ENCODE measurements at places on chromosomes 4 and X.

DNA sequence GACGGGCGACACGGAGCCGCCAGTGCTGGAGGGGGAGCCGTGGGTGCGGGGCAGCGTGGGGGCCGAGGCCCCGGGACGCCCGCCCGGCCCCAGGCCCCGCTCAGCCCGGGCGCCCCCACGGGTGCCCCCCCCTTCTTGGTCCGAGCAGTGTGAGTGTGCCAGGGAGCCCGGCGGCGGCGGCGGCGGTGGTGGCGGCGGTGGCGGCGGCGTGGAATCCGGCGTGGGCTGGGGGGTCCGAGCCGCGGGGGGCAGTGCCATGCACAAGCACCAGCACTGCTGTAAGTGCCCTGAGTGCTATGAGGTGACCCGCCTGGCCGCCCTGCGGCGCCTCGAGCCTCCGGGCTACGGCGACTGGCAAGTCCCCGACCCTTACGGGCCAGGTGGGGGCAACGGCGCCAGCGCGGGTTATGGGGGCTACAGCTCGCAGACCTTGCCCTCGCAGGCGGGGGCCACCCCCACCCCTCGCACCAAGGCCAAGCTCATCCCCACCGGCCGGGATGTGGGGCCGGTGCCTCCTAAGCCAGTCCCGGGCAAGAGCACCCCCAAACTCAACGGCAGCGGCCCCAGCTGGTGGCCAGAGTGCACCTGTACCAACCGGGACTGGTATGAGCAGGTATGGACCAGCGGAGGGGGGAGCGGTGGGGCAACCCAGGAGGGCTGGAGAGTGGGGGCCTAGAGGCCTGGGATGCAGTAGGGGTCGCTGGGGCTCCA is 466 bp downstream of the DLG3 start:
- DNase-seq: no peak

DNA sequence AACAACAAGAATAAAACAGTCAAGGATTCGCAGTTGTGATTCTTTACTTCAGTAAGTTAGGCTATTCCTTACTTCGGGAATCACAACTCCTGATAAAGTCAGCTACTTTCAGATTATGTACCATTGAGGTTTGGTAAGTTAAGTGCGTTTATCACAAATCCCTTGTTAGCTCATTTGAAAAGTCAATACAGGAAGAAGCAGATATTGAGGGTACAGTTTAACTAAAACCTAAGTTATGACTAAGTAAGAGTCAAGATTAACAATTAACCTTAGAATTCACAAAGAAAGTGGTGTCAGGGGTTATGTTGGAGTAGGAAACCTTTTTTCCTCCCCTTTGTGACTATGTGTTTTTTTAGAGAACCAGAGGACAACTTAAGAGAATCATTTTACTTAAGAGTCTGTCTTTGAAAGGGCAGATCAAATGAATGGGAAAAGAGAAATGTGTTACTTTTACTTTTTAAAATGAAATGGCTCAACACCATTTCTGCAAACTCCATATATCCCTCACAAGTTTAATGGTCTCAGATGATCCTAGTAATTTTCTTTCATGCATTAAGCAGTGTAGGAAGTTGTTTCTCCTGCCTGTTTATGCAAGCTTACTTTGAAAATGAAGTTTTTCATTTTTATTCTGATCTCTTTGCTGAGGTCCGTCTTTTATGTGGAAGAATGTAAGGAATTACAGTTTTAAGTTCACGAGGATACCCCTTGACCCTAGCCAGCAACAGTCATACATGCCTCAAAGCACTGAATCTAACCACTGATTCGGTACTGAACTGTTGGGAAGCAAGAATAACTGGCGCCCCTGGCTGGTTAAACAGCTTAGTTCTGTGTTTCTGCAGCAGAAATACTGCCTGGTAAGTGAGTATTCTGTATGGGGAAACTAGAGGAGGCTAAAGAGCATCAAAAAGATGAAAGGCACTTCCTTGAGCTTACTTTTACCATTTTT is 211.7 kb downstream of the SLC4A4 start:
- no peak for DNase-seq

GRCh38 chr4:182143822-182144625 is 99.2 kb upstream of the TENM3 start:
- DNase-seq: no peak

DNA sequence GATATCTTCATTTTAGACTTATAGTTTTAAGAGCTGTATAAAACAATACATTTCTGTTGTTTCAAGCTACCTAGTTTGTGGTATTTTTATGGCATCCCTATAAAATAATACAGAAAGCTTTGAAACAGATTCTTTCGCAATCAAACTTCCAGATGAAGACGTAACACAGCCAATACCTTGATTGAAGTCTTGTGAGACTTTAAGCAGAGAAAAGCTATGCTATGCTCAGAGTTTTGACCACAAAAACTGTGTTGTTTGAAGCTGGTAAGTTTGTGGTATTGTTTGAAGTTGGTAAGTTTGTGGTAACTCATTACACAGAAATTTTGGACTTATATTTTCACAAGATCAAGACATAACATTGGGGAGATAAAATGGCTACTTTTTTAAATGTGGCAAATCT is 201.8 kb upstream of the UGT8 start:
- no peak for DNase-seq

DNA sequence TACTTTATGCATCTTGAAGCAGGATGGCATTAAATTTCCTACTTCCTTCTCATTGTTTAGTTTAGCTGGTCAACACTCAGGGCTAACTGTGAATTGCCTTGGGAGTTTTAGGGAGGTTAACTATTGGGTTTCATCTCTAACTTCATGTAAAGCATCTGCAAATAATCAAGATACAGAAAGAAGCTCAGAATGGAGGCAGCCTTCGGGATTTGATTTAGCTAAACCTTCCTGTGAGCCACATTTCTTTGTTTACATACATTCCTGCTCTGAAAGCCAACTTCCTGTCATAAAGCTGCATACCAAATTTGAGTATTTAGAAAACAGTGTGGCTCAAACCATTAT is 131.7 kb upstream of the PCDH18 start:
- DNase-seq: no peak

DNA sequence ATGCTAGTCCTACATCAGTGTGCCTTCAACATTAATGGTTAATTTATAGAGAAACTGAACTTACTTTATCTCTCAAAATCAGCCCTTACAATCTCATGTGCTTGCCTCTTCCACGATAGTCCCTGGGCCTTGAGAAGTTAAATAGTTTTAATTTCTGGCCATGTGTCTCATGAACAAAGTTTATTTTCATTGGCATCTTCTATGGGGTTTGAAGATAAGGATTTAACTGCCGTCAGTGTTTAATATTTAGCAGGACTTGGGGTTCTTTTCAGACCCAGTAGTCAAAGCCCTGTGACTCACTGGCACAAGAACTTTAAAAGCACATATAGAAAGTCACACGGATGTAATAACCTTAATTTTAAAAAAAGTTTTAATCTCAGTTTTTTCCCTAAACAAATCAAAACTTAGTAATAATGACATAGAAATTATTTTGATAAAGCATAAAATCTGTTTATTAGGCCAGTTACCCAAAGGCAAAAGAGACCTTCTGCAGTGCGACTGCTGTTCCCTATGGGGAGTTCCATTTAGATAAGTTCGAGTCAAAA is 10.1 kb upstream of the MPP1 start:
- DNase-seq: no peak

GRCh38 chr4:98199247-98199646 is 56.0 kb upstream of the STPG2 start:
- DNase-seq: no peak

- no peak for DNase-seq
Observed at GRCh38 chr4:41320786-41321185, 64.1 kb downstream of the UCHL1 start.

GRCh38 chr4:182443070-182443469 is 199.9 kb downstream of the TENM3 start:
- no peak for DNase-seq

DNA sequence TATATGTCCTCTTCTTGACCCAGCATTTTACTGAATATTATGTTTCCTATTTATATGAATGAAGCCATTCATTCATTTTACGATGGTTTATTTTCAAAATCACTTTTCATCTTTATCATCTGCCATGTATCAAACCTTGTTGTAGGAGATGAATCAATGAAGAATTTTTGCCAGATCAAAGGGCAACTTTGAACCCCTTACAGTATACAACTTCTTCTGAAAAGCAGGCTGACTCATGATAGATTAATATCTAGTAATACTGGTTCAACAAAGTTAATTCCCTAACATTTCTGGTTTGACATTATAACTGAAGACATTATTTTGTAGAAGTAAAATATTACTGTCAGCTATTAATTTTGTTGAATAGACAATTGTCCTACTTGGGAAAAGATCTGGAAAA is 226.0 kb downstream of the RPA4 start:
- no peak for DNase-seq

- no peak for DNase-seq
Observed at GRCh38 chr4:7827566-7827965, 112.1 kb downstream of the AFAP1 start.

GRCh38 chr4:138939960-138940359 is 75.6 kb upstream of the NOCT start:
- no peak for DNase-seq

All from stimulated activated CD8-positive, alpha-beta memory T cell treated with anti-CD3 and anti-CD28 coated beads, Interleukin-4, amount 100 ng/mL, for 1 hour (primary cell).